ENCODE measurements at places on chromosomes 12 and 14.

DNA sequence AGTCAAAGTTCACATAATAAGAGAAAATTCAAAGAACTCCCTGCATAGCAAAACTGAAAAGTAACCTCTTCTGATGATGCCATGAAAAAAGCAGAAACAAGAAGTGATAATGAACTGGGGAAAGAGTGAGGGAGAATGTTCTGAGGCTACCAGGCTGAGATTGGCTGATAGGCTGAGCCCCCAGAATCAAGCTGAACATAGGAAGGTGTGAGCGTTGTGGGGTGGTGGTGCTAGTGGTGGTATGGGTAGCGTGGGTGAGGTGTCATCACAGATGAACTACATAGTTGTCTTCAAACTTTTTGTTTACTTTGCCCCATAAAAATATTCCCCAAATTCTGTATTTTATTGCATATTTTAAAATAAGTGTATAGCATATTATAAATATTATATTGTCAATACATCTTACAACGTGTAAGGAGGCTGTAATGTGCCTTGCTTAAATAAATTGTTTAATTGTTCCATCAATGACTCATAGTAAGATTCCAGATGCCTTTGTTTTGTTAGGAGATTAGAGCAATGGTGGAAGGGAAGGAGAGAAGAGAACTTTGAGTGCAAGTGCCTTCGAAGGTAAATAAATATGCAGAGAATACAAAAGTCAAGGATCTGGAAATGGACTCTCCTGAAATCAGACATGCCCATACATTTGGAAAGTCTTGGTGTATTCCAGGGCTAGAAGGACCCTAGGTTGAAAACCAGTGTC lies 15.8 kb upstream of the CFAP54 start:
- no peak for DNase-seq

DNA sequence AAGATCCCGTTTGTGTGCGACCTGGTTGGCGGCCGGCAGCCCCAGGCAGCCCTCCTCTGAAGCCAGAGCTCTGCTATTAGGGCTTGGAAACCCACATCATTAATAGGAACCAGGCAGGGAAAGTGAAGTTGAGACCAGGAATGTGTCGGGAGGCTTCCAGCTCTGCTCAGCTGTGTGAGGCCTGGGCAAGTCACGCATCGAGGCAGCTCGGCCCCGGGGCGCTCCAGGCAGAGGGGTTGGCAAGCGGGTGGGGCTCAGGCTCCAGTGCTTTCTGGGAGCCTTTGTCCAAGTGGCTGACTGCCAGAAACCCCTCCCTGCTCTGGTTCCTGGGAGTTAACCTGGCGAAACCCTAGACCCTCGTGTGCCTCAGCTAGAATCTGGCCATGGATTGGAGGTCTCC lies 1151.7 kb downstream of the VRK1 start:
- DNase-seq: no peak

- no peak for DNase-seq
Measured at GRCh38 chr12:14643251-14643650, 53.1 kb downstream of the GUCY2C start.

DNA sequence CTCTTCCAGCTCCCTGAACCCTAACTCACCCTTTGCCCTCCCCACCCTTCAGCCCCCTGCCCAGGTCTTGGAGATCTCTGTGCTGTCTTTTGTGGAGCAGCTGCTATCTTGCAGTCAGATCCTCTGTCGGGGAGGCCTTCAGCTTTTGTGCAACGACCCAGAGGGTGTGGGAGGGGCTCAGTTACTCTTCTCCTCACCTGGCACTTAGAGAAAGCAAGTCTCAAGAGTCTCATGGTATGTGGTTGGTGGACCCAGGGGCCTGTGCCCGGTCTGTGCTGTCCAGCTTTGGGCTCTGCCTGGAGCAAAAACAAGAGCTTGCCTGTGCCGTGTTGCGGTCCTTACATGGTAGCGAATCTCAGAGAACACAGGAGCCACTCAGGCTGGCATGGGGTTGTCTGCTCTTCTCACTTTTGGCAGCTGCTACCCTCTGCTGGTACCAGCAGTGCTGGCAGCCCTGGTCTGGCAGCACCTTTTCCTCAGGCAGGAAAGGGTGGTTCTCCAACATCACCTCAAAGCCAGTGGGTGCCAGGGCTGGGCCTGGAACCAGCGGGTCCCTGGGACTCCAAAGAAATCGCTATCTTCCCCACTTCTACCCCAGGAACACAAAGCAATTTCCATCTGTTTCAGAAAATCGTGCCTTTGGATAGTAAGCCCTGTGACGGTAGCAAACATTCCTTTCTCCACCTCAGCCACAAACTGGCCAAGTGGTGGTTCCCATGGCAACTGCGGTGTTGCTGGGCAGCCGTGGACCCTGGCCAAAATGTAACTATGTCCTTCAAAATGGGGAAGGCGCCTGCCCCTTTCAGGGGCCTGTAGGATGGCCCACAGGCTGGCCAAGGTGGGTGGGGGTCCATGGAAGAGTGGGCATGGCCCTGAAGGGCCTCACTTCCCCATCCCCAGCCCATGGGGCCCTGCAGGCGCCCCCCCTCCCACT lies 90.0 kb downstream of the RIN3 start:
- DNase-seq: no peak

DNA sequence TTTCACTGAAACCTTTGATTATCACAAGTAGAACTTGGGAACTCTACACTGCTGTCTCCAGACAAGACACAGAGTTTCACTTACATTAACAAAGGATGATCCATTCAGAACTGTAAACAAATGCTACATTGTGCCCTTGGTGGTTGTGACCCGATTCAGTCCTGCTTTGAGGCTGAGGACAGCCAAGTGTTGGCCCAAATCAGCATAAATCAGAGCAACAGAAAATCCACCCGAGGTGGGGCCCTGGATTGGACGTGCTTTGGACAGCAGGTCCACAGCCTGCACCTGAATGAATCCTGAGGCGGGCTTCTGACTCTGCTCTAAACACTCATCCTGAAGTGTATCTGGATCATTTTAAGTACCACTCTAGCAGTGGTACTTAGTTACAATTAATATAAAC lies 68.8 kb downstream of the PPP2R5C start:
- no peak for DNase-seq

DNA sequence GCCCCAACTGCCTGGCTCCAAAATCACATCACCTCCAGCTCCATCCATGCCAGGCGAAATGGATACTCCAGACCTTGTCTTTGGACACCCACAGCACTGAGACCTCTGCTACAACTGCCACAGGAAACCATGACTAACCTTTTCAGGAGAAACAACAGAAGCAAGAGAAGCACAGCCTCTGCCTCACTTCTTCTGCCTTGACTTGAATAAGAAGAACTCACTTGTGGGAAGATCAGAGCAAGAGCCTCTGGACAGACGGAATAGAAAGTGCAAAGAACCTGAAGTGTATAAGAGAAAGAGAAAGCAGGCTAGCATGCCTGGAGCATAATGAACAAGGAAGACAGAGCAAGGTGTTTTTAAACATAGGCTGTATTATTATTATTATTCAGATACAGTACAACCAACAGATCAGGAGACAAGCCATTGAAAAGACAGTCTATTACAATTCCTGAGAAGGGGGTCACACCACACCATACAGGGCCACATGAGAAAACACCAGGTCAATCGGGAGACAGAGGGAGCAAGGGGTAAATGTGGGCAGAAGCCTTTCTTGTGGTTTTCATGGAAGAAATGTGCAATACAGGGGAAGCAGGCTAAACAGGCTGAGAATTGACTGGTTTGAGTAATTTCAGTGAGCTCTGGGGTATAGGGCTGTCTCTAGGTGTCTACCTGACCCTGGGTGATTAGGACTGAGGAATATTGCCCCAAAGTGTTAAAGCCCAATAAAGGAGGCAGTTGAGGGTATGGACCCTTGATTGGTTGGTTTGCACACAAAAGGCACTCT lies 7.4 kb upstream of the OR10P1 start:
- no peak for DNase-seq

All from stimulated activated CD8-positive, alpha-beta memory T cell treated with anti-CD3 and anti-CD28 coated beads, Interleukin-7, amount 100 ng/mL, for 24 hours (primary cell).